ENCODE measurements at places on chromosomes 5 and 9.
A peak's percentile ranks its signal among the peaks of the same experiment; 100 is the strongest.

DNA sequence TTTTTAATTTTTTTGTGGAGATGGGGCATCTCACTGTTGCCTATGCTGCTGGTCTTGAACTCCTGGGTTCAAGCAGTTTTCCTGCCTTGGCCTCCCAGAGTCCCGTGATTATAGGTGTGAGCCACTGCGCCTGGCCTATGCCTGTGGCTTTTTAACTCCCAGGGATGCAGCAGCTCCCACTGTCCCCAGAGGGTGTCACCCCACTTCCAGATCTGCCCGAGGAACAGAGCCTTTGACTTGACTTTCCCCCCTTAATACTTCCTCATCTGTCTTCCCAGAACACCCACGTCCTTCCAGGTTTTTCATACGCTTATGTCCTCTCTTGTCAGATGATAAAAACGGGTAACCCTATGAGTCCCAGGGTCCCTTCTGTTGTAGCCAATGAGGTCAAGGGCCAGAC, 7.6 kb upstream of the PRRC2B start:
- DNase-seq, result no peak

DNA sequence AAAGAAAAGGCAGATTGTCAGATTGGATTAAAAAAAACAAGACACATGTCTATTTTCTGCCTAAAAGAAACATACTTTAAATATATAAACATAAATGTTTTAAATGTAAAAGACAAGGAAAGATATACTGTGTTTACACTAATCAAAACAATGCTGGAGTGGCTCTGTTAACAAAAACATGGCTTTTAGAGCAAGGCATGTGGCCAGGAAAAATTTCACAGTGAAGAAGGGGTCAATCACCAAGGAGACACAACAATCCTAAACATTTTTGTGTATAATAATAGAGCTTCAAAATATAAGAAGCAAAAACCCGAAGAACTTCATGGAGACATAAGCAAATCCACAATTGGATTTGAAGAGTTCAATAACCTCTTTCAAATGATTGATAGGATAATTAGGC, 18.5 kb upstream of the GADD45G start:
- no peak for DNase-seq

DNA sequence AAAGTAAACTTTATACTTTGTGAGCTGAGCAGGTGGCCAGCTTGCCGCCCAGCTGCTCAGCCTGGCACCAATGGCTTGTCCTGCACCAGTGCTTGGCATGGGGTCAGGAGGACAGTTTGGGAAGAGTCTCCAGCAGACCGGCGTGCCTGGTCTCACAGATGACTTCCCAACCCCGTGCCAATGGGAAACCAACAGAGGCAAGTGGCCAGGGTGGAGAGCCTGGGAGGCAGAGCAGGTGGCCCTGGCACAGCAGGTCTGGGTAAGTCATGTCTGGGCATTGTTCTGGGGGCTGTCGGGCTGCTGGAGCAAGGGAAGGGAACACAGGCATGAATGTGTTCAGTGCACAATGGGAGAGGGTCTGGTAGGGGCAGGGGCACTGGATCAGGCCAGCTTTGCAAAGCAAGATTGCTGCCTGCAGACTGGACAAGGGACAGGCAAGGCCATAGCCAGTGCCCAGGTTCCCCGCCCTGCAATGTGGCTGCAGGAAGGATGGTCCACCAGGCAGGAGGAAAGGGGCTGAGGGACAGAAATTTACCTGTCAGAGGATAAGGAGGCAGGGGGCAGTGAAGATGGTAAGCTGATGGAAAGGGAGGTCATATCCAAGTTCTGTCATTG, 76.2 kb upstream of the ALDH1B1 start:
- DNase-seq, result no peak

DNA sequence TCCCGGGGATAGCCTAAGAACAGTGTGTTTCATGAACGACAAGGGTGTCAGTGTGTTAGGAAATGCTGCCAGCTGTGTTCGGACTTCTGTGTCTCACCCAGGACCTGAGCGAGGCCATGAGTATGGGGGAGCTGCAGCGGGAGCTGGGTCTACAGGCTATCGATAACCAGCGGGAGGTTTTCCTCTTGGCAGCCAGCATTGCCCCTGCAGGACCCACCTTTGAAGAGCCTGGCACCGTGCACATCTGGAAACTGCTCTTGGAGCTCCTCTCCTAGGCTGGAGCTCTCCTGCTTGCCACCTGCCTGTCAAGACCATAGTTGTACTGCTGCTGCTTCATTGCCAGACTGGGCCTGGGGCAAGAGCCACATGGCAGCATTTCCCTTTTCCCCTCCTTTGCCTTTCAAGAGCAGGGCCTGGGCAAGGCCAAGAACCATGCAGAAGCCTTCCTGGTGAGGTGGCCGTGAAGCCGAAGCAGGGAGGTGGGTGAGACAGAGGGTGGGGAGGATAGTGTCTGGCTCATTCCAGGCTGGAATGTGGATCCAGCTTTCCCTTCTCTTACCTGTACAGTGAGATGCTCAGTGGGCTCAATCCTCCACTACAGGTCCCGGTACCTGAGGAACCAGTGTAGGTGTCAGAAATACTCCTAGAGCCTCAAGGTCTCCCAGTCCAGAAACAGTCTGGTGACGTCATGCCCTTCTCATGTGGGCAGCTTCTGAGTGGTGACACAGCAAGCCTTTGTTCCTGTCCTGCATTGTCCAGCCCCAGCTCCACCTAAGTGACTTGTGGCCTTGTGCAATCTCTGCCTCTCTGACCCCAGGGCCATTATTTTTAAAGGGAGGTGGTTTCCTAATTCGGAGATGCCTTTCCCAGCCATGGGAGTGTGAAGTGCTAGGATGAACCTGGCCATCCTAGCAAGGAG, 6.6 kb downstream of the ARL10 start:
- no peak for DNase-seq

GRCh38 chr5:66171349-66172344, 27.5 kb downstream of the SREK1 start:
- DNase-seq, result no peak

DNA sequence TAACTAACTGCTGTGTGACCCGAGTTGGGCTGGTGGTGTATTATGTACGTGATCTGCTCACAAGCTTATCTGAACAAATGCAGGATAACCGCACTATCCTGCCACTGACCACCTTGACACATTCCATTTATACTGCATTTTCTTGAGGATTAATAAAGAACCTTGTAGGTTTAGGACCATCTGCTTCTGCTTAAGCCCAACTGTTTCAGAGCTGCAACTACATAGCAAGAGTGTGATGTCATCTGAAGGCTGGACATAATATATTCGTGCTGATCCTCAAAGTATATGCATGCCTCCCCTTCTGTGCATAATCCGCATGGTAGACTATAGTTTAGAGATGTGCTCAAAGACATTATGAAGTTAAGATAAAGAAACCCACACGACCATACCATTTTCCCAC, 435.9 kb downstream of the BNC2 start:
- DNase-seq, result no peak

- no peak for DNase-seq
Observed at GRCh38 chr9:33472881-33473615, 676 bp downstream of the NOL6 start.

GRCh38 chr5:103305809-103306208, 47.2 kb downstream of the MACIR start:
- no peak for DNase-seq

GRCh38 chr5:117863586-117864296, 1124.6 kb downstream of the DTWD2 start:
- no peak for DNase-seq

DNA sequence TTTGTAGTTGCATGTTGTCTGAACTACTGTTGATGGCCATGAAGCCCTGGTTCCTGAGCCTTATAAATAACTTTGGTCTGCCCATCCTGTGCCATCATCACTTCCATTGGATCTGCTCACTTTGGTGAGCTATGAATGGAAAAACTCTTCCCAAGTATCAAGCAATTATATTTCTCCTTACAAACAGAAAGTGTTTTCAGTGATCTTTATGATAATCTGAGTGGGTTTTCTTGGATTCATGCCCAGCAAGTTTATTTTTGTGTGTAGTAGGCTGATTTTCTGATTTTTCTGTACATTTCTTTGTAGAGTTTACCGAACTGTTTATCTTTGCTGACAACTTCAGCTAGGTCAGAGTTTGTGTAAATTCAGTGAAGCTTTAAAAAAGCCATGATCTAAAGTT, 31.0 kb downstream of the CAMK4 start:
- DNase-seq, result no peak

GRCh38 chr5:132971483-132972435, 8.3 kb upstream of the AFF4 start:
- no peak for DNase-seq

GRCh38 chr5:95591490-95591901, 28.4 kb upstream of the GPR150 start:
- DNase-seq, result no peak

DNA sequence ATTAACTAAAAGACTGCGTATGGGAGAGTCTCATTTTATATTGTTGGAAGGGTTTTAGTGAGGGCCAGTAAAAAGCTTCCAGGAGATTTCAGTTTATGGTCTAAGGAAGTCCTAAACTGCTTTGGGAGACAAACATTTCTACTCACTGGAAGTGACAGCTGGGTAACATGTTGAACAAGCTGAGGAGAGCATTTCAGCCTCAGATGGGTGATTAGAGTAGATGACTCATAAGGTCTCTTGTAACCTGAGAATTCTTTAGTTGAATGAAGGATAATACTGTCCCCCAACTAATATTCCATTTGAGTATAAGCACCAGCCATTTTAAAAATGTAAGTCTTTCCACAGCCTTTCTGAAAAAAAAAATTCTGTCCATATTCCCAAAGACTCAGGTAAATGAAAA, 218.0 kb upstream of the C9orf72 start:
- no peak for DNase-seq

DNA sequence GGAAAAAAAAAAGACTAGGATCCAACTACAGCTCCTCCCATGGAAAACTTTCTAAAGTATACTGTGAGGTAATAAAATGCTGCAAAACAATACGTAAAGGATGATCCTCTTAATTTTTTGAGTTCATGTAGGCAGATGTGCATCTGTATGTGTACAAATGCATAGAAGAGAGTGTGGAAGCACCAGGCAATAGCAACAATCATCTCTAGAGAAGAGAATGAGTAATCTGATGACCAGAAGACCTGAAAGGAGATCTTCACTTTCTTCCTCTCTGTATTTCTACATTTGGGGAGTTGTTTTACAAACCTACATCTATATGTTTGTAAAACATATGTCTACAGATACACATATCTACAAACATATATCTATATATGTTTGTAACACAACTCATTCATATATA, 29.3 kb upstream of the SPDL1 start:
- DNase-seq, result no peak

GRCh38 chr5:88269222-88269771, 652 bp upstream of the TMEM161B start:
- DNase-seq, result peak; percentile 51

DNA sequence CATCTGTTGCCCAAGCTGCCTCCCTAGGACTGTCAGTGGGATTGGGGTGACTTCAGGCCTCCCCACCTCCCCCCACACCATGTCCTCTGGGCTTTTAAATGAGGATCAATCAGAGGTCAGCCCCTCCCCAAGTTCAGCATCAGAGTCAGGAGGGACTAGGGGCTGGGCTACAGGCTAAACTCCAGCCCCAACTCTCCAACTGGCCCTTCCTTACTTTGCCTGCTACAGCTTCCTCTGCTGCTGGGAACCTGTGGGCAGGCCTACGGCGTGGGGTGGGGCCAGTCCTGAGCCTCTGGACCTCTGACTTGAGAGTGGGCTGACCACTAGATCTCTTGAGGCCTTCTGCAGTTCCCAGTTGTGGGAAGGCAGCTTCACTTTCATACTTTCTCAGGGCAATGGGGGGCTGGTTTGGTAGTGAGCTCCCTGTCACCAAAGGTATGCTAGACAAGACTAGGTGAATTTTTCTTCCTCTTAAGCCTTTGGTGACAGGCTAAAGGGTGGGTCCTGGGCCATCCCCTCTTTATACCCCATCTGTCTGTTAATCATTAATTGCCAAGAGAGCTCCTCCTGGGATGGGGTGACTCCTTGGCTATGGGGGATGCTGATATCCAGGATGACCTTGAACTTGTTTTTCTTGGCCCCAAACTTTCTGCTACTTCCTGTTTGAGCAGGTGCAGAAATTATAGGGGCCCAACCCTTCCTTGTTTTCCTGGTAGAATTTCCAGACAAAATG, 10.8 kb upstream of the DAB2IP start:
- DNase-seq, result no peak

DNA sequence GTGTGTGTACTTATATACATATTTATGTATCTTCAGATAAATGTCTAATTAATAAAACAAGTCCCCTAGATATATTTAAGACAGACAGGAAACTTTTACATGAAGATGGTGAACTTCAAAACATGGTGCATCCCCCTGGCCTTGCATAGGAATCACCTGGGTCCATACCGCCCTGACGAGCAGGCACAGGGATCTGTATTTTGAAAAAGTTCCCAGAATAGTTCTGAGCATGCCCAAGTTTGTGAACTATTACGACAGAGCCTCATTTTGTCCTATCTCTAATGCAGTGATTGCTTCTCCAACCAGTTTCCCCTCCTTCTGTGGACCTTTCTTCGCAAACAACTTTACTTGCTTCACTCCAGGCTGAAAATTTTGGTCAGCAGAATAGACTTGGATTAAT, 98.1 kb downstream of the APBA1 start:
- no peak for DNase-seq

DNA sequence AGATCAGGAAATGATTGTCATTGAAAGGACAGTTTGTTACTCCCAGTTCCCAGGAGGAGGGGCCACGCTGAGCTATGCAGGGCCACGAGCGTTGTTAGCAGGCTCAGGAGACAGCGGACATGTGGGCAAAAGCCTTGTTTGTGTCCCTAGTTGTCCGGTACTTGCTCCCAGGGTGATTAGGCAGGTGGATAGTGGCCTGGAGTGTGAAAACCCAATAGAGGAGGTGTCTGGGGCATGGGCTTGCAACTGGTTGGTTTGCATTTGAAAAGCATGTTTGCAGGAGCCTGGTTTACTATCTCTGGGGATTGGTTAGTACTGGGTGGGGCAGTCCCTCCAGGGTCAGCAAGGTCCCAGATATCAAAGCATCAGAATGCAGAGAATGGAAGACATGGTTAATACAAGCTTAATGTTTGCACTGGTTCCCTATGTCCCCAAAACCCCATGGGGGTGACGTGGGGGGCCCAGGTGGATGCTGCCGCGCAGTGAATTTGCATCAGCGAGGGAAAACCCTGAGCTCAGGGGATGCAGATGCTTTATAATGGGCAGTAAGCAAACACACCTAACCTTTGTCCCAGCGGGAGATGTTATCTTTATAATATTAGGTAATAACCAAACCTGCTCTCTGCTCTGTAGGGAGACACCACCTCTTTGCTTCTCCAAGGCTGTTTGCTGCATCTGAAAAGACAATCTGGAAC, 39.7 kb downstream of the ROPN1L start:
- no peak for DNase-seq

Measured in retina (tissue), 1 donor.